ENCODE measurements at places on chromosomes 4 and X.
A peak's percentile ranks its signal among the peaks of the same experiment; 100 is the strongest.

GRCh38 chrX:133676344-133677122 lies 261.2 kb upstream of the GPC4 start:
- no peaks in the 10 kb centered on the region for H3K36me3 ChIP-seq
- H3K27me3 ChIP-seq, result no peaks in the 10 kb centered on the region
- H3K4me1 ChIP-seq, result no peaks in the 10 kb centered on the region
- DNase-seq, result no peak
- H3K27ac ChIP-seq, result no peak overlapping the region

DNA sequence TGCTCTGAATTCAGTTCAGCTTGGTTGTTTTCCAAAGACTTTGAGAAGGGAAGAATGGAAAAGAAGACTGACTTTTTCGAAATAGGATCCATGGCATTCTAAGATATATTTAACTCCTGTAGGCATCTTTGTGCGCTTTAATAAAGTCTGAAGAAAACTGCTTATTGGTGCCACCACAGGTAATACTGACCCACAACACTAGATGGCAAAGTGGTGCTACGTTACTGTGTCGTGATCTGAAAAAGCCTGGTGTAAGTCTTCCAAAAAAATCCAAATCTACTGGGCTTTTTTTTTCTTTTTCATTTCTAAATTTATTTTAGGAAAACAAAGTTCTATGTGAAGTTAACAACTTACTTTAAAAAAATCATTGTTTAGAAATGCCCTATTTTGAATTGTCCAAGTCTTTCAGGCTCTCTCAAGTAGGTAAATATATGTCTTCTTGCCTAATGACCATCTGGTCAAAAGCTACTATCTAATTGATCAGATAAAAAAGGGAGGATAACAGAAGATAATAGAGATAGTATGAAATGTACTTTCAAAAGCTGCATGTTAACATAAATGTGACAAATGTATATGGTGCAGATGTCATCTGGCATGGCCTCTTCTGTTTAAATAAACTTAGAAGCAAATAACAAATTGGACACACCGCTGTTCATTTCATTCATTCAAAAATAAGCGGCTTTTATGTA lies 47.0 kb upstream of the MID1IP1 start:
- no peak overlapping the region for H3K27ac ChIP-seq
- no peaks in the 10 kb centered on the region for H3K4me1 ChIP-seq
- no peaks in the 10 kb centered on the region for H3K27me3 ChIP-seq

DNA sequence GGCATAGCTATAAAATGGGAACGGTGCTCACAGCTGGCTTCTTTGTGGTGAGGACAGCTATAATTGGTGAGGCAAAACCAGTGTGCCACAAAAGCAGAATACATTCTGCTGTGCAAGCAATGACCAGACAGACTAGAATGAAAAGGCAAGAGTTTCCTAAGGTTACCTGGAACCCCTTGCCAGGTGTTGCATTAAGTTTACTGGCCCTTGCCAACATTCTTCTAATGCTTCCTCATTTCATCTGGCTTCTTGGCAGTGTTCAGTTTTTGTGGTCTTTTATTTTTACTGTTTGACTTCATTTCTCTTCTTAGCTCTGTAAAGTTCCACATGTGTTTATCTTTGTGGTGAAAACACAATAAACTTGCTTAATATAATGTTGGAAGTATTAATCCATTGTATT lies 131.4 kb downstream of the PTTG2 start:
- H3K36me3 ChIP-seq, result peaks cover 8% of the 10 kb centered on the region
- H3K27ac ChIP-seq, result no peak overlapping the region
- H3K4me1 ChIP-seq, result no peaks in the 10 kb centered on the region
- DNase-seq, result no peak
- no peak overlapping the region for H3K4me3 ChIP-seq

GRCh38 chr4:27921231-27921630 lies 1060.6 kb downstream of the STIM2 start:
- H3K4me1 ChIP-seq, result no peaks in the 10 kb centered on the region
- H3K27ac ChIP-seq, result no peak overlapping the region
- H3K27me3 ChIP-seq, result no peaks in the 10 kb centered on the region
- H3K4me3 ChIP-seq, result no peak overlapping the region
- no peaks in the 10 kb centered on the region for H3K36me3 ChIP-seq
- DNase-seq, result no peak

GRCh38 chrX:145848857-145849256 lies 31.2 kb downstream of the SLITRK2 start:
- H3K27me3 ChIP-seq, result no peaks in the 10 kb centered on the region
- H3K27ac ChIP-seq, result no peak overlapping the region
- H3K4me3 ChIP-seq, result no peak overlapping the region
- DNase-seq, result no peak
- no peaks in the 10 kb centered on the region for H3K4me1 ChIP-seq
- H3K36me3 ChIP-seq, result no peaks in the 10 kb centered on the region

DNA sequence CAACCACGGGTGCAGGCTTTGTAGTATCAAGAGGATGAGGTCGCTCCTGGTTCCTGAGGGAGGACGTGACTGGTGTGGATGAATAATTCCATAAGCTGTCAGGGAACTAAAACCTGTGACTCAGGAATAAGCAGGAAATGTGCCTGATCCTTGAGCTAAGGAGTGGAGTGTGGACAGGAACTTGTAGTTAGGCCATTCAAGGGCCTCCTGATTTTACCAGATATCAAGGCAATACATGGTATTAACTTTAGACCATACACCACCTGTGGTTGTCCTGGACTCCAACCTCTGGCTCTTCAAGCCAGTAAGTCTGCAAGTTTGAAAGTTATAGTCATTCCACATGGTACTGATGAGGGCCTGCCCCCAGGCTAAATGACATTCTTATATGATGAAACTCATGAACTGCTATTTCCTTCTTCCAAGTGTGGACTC lies 12.1 kb upstream of the ING2 start:
- no peaks in the 10 kb centered on the region for H3K4me1 ChIP-seq
- no peak for DNase-seq
- no peak overlapping the region for H3K4me3 ChIP-seq
- no peak overlapping the region for H3K27ac ChIP-seq

GRCh38 chr4:156889616-156890594 lies 81.7 kb downstream of the PDGFC start:
- no peaks in the 10 kb centered on the region for H3K4me1 ChIP-seq
- H3K27ac ChIP-seq, result no peak overlapping the region
- H3K4me3 ChIP-seq, result no peak overlapping the region
- peak; percentile 74 for DNase-seq
- no peaks in the 10 kb centered on the region for H3K36me3 ChIP-seq
- no peaks in the 10 kb centered on the region for H3K27me3 ChIP-seq

GRCh38 chr4:153731239-153731638 lies 28.6 kb downstream of the RNF175 start:
- H3K27me3 ChIP-seq, result no peaks in the 10 kb centered on the region
- H3K27ac ChIP-seq, result no peak overlapping the region
- H3K4me1 ChIP-seq, result no peaks in the 10 kb centered on the region
- no peak overlapping the region for H3K4me3 ChIP-seq

DNA sequence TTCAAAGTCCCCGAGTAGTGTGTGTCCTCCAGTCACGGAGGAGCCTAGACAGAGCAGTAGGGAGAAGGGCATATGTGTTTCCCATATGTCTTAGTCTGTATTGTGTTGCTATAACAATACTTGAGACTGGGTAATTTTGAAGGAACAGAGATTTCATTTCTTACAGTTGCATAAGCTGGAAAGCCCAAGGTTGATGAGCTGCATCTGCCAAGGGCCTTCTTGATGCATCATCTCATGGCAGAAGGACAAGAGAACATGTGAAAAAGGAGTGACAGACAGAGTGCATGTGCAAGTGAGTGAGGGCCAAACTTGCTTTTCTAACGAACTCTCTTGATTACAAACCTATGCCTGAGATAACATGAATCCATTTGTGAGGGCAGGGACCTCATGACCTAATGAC lies 243.4 kb downstream of the ARHGAP10 start:
- H3K36me3 ChIP-seq, result no peaks in the 10 kb centered on the region
- no peaks in the 10 kb centered on the region for H3K27me3 ChIP-seq
- DNase-seq, result no peak
- H3K4me1 ChIP-seq, result peaks cover 52% of the 10 kb centered on the region

DNA sequence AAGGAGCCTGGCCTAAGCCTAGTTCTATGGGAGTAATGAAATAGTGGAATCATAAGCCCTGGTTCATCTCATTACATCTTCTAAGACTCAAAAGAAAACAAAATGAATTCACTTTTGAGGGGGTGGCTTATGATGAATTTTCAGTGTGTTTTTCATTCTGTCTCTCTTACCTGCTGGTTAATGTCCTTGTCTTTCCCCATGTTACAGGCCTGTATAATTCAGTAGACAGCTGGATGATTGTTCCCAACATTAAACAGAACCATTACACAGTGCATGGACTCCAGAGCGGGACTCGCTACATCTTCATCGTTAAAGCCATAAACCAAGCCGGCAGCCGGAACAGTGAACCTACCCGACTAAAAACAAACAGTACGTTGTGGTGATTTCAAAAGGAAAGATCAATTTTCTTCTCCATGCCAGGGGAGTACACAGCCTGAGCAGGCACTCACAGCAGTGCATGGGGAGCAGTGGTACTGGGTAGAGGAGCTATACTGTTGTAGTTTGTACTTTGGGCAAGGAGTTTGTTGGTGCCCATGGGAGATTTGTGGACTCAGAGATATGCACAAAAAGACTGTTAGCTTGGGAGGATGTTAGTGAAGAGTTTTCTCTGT lies 57.9 kb downstream of the TEX13B start:
- H3K4me3 ChIP-seq, result no peak overlapping the region
- peak overlapping the region; percentile 19 for H3K27ac ChIP-seq
- no peaks in the 10 kb centered on the region for H3K36me3 ChIP-seq

- no peaks in the 10 kb centered on the region for H3K36me3 ChIP-seq
- H3K4me3 ChIP-seq, result no peak overlapping the region
- no peak for DNase-seq
- no peak overlapping the region for H3K27ac ChIP-seq
- H3K4me1 ChIP-seq, result no peaks in the 10 kb centered on the region
- H3K27me3 ChIP-seq, result no peaks in the 10 kb centered on the region
Measured at GRCh38 chr4:26713563-26714151, 129.8 kb downstream of the TBC1D19 start.

GRCh38 chr4:31918891-31919290 lies 1198.7 kb downstream of the PCDH7 start:
- no peaks in the 10 kb centered on the region for H3K36me3 ChIP-seq
- H3K4me1 ChIP-seq, result no peaks in the 10 kb centered on the region
- no peak overlapping the region for H3K4me3 ChIP-seq
- H3K27me3 ChIP-seq, result no peaks in the 10 kb centered on the region
- H3K27ac ChIP-seq, result no peak overlapping the region

DNA sequence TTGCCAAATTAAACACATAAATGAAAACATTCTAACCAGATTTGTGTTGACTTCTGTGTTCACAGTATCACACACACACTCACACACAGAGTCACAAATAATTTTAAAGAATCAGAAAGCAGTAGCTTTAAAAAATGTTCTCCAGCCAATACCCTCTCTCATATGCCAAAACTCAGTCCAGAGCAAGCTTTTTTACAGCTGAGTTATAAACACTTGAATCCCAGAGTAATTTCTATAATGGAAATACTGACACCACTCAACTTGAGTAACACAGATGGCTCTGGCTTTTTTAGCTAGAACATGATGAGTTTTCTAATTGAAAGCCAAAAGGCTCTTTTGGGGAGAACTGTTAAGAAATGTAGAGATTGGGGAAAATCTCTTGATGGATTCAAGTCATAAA lies 100.8 kb downstream of the DOCK11 start:
- H3K27me3 ChIP-seq, result no peaks in the 10 kb centered on the region
- no peak overlapping the region for H3K4me3 ChIP-seq
- peak overlapping the region; percentile 25 for H3K27ac ChIP-seq
- no peaks in the 10 kb centered on the region for H3K4me1 ChIP-seq
- DNase-seq, result no peak

GRCh38 chrX:68717663-68718442 lies 70.4 kb downstream of the STARD8 start:
- peak; percentile 55 for DNase-seq
- no peak overlapping the region for H3K27ac ChIP-seq
- H3K4me3 ChIP-seq, result no peak overlapping the region
- H3K4me1 ChIP-seq, result no peaks in the 10 kb centered on the region
- H3K36me3 ChIP-seq, result no peaks in the 10 kb centered on the region

- no peaks in the 10 kb centered on the region for H3K4me1 ChIP-seq
- no peak for DNase-seq
- H3K4me3 ChIP-seq, result no peak overlapping the region
- no peaks in the 10 kb centered on the region for H3K27me3 ChIP-seq
- H3K36me3 ChIP-seq, result no peaks in the 10 kb centered on the region
Measured at GRCh38 chr4:156101571-156101970, 147.9 kb upstream of the CTSO start.

GRCh38 chr4:137206781-137207180 lies 325.5 kb downstream of the PCDH18 start:
- no peaks in the 10 kb centered on the region for H3K36me3 ChIP-seq
- DNase-seq, result no peak
- H3K4me3 ChIP-seq, result no peak overlapping the region
- no peak overlapping the region for H3K27ac ChIP-seq
- H3K4me1 ChIP-seq, result no peaks in the 10 kb centered on the region

DNA sequence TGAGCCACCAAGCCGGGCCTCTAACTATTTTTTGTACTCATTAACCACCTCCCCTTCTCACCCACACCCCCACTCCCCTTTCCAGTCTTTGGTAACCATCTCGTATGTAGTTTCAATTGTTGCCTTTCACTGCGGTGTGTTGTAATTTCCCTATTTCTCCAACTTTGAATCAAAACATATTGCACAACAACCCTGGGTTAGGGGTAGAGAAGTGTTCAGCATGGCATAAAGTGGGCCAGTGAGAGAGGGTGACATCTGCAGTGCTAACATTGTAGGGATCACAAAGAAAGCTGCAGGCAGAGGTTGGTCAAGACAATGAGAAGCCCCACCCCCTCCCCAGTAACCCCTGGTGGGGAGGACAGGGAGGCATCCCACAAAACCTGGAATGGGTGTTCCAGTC lies 92.7 kb downstream of the SPATA18 start:
- no peak for DNase-seq
- no peak overlapping the region for H3K27ac ChIP-seq
- no peaks in the 10 kb centered on the region for H3K36me3 ChIP-seq
- no peaks in the 10 kb centered on the region for H3K27me3 ChIP-seq
- H3K4me3 ChIP-seq, result no peak overlapping the region

GRCh38 chr4:84583876-84584380 lies 1.0 kb downstream of the CDS1 start:
- H3K36me3 ChIP-seq, result no peaks in the 10 kb centered on the region
- H3K4me3 ChIP-seq, result peak overlapping the region; percentile 66
- H3K4me1 ChIP-seq, result peaks cover 14% of the 10 kb centered on the region
- peak overlapping the region; percentile 82 for H3K27ac ChIP-seq
- peaks cover 38% of the 10 kb centered on the region for H3K27me3 ChIP-seq
- DNase-seq, result no peak

- no peak overlapping the region for H3K27ac ChIP-seq
- H3K4me3 ChIP-seq, result no peak overlapping the region
- H3K36me3 ChIP-seq, result no peaks in the 10 kb centered on the region
- H3K4me1 ChIP-seq, result no peaks in the 10 kb centered on the region
- DNase-seq, result no peak
Measured at GRCh38 chr4:113162089-113162488, 112.6 kb downstream of the ANK2 start.

GRCh38 chr4:123234955-123235354 lies 161.6 kb upstream of the SPRY1 start:
- H3K36me3 ChIP-seq, result no peaks in the 10 kb centered on the region
- no peak for DNase-seq
- no peak overlapping the region for H3K4me3 ChIP-seq
- H3K4me1 ChIP-seq, result no peaks in the 10 kb centered on the region
- H3K27ac ChIP-seq, result no peak overlapping the region

- no peaks in the 10 kb centered on the region for H3K27me3 ChIP-seq
- no peak overlapping the region for H3K4me3 ChIP-seq
- no peak for DNase-seq
Measured at GRCh38 chrX:26376037-26376708, 160.2 kb downstream of the MAGEB5 start.

All from sigmoid colon (tissue), 7 donors.